ENCODE measurements at places on chromosomes 2 and 18.

DNA sequence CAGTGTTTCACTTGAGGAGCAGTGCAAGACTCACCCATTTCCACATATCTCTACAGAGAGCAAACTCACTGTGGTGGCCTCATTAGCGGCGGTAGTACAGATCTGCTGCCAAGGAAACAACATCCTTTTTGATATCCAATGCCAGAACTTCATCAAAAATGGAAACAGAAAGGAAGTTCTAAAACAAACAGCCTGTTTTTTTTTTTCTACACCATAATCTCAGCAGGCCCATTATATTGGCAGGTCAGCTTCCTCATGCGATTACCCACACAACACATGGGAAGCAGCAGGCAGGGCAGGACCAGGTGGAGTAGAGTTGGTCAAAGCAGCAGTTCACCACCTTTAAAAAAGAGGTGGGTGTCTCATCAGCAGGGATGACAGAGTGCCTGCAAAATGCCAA lies 678.9 kb upstream of the CELF4 start:
- DNase-seq, result no peak

DNA sequence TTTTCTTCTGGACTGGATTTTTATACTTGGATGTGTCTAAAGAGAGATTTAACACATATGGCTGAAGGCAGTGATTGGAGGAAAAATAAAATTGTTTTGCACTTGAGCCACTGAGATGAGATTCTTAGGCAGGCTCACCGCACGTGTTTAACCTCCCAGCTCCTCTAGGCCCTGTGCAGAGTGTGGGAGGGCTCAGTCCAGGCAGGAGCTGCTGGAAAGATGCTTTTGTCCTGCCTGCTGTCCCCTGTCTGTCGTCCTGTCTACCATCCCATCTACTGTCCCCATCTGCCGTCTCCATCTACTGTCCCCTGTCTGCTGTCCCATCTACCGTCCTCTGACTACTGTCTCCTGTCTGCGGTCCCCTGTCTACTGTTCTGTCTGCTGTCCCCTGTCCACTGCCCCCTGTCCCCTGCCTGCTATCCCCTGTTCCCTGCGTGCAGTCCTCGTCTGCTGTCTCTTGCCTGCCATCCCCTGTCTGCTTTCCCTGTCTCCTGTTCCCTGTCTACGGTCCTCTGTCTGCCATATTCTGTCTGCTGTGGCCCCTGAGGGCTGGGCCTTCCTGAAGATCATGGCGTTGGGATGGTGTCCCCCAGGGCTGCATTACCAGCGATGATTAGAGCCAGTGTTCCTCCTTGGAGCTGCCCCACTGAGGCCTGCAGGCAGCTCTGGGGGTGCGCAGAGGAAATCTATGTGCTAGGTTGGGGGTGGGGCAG lies 43.7 kb upstream of the HS6ST1 start:
- DNase-seq, result no peak

DNA sequence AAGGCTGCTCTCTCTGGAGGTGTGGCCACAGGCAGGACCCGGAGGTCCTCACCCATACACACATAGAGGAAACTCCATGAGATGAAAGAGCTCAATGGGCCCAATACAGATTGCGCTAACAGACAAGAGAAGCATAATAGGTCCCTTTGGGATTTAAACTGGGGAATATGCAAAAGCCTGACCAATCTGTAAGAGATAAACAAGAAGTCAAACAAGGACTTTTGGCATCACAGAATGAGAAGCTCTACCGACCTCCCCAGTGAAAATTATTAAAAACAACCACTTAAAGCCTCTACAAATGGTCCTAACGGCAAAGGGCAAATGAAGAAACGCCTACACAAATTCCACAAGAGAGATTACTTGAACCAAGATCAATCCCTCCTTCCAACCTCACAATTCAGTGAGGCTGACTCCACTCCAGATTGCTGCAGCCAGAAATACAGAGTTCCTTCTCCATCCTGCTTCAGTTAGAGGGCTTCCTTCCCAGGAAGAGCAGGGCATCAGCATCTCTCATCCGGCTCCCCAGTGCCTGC lies 10.8 kb downstream of the IWS1 start:
- DNase-seq, result no peak

GRCh38 chr2:118058951-118059350 lies 29.3 kb upstream of the INSIG2 start:
- no peak for DNase-seq

GRCh38 chr2:109582928-109583895 lies 30.6 kb downstream of the SEPTIN10 start:
- no peak for DNase-seq

DNA sequence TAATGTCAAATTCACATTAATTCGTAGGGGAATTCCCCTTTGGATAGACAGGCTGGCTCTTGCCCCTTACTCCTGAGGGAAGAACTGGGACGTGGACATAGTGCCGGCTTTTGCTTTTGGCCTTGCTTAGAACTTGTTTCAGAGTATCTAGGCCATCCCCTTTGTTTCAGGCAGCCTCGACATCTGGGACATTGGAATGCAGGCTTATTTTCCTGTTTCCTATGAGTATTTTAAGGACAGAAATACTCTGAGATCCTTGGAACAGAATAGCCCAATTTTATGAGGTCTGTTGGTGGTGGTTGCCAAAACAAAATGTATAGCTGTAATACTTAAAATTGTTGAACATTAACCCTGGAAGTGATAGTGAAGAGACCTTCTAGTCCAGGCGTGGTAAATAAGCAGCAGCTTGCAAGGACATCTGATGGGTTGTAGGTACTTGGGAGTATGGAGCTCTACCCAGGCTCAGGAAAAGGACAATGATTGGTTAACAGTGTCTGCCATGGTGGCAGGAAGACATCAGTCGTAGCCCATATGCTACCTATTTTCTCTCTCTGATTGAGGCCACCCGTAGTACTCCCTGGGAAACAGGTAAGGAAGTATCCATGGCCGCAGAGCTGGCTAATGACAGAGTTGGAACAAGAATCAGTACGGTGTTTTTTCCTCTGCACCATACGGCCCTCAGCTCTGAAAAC lies 112.4 kb downstream of the CDK15 start:
- DNase-seq, result no peak

DNA sequence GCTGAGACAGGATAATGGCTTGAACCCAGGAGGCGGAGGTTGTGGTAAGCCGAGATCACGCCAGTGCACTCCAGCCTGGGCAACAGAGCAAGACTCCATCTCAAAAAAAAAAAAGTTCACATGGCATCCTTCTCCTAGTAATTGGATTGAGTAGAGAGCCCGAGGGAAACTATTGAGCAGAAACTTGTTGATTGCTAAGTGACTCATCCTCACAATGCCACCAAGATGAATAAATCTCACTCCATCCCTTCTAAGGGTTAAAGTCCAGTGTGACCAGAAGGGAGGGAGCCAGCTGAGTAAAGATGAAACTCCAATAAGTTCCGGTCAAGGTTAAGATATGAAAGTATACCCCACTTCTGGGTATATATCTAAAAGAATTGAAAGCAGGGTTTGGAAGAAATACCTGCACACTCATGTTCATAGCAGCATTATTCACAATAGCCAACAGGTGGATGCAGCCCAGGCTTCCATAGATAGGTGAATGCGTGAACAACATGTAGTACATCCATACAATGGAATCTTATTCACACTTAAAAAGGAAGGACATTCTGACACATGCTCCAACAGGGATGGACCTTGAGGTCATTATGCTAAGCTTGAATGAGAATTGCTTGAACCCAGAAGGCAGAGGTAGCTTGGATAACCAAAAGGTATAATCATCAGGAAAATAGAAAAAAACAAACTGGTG lies 13.0 kb upstream of the FHL2 start:
- no peak for DNase-seq

GRCh38 chr2:88442473-88442872 lies 10.0 kb downstream of the FOXI3 start:
- DNase-seq, result no peak

- peak; percentile 17 for DNase-seq
Measured at GRCh38 chr2:50143822-50144575, 887.9 kb downstream of the NRXN1 start.

DNA sequence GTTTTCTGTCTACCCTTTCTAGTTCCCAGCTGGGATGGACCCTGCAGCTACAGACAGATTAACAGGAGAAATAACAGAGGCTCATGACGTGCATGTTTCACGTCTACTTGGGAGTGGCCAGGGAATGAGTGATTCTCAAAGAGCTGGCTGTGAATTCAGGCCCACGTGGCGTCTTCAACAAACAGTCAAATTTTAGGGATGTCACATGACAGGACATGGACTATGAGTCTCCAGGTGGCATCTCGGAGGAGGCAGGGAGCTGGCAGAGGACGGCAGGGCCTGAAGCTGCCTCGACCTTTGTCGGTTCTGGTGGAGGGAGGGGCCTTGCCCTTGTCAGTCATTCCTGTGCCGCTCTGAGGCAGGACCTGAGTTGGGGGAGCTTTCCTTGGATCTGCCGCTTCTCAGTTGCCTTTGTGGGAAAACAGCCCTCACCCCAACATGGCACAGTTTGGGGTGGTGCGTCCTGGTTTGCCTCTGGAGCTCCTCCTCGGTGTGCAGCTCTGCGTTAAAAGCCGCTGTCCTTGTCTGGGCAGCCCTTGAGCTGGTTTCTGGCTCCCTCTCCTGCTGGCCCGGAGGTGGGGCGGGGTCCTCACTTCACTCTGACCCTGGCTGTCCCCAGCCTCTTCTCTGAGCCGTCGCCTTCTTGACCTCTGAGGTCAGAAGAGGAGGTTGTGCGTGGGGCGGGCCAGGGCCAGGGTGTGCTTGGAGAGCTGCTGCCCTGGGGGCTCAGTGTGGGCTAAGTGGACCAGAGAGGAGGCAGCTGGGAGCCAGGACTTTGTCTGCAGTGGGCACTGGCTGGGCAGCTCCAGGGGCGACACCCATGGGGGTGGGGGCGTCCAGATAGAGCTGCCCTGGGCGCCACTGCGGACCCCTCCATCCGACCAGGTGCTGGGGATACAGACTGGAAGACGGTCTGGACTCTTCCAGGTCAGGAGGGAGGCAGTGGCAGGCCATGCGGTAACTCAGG lies 12.1 kb upstream of the GAL3ST2 start:
- DNase-seq, result no peak

DNA sequence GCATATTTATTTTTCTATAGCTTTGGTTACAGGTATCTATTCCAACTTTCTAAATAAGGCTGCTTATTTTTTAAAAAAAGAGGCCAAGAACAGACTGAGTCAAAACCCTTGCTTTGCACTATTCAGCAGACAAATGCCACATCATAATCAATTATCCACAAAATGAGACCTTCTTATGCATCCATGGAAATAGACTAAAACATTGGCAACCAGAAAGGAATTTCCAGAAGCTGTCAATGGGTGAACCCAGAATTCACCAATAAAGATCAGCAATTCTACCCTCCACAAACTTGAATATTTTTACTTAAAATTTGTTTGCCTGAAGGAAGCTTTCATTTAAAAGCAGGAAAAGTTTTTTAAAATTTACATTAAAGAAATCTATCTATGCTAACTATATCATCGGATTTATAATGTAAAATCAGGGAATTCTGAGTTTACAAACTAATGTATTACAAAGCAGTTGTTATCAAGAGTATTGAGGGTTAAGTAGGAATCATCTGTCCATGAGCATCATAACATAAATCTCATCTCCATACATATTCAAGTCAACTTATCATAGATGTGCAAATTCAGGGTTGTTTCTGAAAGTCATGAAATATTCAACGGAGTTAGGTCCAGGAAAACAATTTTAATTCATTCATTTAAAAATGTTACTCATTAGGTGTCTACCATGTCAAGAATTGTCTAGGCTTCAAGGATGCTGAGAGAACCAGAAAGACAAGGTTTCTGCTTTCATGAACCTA lies 548.0 kb downstream of the SATB2 start:
- DNase-seq, result no peak

GRCh38 chr2:153604133-153604532 lies 125.6 kb upstream of the RPRM start:
- no peak for DNase-seq

GRCh38 chr2:229388731-229389130 lies 117.6 kb upstream of the PID1 start:
- DNase-seq, result no peak

- DNase-seq, result no peak
Measured at GRCh38 chr18:21684731-21685130, 19.8 kb downstream of the ABHD3 start.

GRCh38 chr2:109473616-109474318 lies 140.0 kb downstream of the SEPTIN10 start:
- DNase-seq, result no peak

DNA sequence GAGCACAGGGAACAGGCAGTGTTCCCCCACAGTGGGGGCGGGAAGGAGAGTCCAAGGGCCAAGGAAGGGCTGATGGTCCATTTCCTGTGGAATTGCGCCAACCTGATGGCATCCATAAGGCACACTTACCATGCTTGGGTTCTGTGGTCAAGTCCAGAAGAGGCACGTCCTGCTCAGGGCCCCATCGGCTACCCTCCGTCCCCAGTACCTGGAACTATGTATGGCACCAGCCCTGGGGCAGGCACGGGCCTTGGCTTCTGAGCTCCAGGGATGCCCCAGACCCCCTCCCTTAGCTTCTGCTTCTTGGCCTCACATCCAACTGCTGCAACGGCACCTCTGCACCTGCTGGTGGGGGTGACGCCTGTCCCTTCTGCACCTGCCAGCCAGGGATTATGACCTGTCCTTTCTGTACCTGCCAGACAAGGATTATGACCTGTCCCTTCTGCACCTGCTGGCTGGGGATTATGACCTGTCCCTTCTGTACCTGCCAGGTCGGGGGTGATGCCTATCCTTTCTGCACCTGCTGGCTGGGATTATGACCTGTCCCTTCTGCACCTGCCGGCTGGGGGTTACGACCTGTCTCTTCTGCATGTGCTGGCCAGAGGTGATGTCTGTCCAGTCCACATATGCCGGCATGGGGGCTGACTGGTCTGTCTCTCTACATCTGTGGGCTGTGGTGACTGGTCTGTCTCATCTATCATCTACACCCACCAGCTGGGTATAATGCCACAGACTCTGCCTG lies 45.4 kb upstream of the SNTG2 start:
- DNase-seq, result no peak

GRCh38 chr2:149101818-149102217 lies 63.3 kb downstream of the LYPD6B start:
- no peak for DNase-seq

DNA sequence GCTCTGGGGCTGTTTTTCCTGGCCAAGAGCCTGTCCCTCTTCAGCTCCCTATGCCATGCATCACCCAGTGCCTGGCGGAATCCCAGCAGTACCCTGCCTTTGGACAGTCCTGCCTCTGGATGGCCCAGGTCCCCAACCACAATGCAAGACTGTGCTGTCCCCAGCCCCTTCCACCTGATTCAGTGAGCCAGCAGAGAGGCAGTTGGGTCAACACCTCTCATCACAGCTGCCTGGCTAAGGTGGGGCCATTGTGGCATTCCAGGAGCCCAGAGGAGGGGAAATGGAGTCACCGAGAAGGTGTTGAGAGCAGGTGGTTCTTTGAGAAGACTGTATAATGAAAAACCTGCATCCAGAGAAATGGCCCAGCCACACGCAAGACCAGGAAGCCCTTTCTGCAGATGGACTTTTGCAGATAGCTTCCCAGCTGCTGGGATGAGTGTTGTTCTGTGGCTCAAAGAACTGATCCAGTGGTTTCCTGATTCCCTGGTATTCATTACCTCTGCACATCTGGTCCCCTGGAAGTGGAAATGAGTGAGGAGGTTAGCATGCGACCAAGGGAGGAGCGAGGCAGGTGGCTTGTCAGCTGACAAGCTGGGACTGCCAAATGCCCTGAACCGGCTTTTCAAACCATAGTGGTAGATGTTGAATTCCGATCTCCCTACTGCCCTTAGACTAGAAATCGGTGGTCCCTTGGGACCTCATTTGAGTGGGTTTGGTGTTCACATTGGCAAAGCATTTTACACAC lies 1.7 kb upstream of the ASPRV1 start:
- no peak for DNase-seq

All from NCI-H524 treated with DMSO at 0.1 percent for 48 hours (cell line).